ENCODE measurements at places on chromosomes 5 and 9.

GRCh38 chr9:131020862-131021261, 11.9 kb downstream of the LAMC3 start:
- DNase-seq = no peak

GRCh38 chr5:94796586-94796985, 178.1 kb downstream of the SLF1 start:
- DNase-seq = no peak

- no peak for DNase-seq
These were observed 232.6 kb upstream of the TNC start for GRCh38 chr9:115350548-115350947.

- DNase-seq = no peak
These were observed 26.7 kb downstream of the APBA1 start for GRCh38 chr9:69645488-69645887.

DNA sequence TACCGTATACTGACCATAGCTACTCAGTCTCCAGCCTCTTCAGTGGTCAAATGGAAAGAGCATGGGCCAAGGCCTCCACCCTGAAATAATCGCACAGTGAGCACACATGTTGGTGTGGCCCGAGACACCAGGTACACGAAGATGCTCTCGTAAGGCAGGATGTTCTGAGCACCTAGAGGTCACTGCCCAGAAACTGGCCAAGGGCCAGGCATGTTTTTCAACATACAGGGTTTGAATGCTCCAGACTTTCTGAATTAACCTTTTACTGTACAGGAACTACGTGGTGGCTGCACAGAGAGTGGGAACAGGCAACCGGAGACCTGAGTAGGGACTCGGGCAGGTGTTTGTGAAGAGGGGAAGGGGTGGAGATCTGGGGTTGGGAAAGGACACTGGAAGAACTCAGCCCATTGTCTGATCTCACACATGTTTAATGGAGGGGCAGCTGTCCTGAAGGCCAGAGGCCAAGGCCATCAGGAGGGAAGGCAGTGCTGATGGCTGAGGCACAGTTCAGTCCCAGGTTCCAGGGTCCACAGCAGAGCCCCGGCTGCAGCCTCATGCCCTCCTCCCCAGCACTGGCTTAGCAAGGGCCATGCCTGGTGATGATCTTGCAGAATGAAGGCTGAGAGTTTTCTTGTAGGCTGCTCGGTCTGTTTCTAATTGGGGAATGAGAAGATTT, 48.5 kb upstream of the ANKRD18A start:
- no peak for DNase-seq

DNA sequence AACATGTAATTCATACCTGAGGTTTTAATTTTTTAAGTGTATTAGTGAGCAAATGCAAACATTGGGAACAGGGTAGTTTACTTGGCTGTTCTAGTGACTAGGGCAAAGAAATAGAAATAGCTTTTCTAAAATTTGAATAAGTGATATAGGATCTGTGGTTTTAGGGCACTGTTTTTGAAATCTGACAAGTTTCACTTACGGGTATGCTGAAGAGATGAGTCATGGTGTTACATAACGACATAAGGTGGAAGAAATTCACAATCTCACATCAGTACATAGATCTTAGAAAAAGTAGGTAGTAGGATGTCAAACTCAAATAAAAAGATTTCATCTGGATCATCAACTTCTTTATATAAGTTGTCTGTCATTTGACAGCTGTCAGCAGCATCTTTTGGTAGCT, 772.3 kb downstream of the MAT2B start:
- DNase-seq = no peak

GRCh38 chr9:98410185-98410697, 154.8 kb upstream of the TBC1D2 start:
- no peak for DNase-seq

DNA sequence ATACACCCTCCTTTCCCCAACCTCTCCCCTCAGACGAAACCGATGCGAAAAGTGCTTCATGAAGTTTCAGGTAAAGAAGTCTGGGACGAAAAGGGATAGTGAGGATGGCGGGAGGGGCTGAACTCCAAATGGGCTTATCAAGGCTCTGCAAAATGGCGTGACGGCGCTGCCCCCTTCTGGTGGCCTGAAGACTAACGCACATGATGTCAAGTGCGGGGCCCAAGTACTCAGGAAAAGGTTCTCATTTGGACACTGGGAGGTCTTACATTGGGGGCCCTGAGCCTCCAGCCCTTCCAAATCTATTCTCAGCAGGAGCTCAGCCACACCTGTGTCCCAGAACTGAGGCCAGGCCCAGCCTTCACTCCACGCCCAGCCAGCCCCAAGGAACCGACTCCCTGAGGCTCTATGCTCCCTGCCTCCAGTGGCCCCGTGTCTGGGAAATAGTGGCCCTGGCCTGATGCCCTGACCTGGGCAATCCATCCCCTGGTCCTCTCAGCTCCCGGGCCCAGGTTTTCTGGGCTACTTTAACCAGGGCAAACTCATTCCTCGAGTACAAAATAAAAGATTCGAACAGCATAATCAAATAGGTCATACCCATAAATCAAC, 119.9 kb downstream of the KCNIP1 start:
- DNase-seq = no peak

GRCh38 chr5:180271221-180271620, 20.7 kb downstream of the MAPK9 start:
- no peak for DNase-seq

DNA sequence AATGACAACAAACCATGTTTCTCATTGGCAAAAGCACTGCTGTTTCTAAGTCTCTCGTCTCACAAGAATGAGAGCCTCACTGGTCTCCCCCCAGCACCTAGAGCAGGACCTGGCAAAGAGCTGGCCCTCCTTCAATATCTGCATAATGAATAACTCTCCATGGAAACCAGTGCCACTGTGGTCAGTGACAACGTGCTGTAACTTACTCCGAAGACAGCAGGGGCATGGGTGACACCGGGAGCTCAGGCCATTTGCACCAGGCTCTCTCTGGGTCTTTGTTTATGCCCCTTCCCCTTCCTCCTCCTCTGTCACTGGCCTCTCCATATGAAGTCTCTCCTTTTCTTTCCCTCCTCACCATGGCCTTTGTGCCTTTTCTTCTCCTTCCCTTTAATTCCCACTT, 33.3 kb downstream of the TAS2R1 start:
- DNase-seq = no peak

DNA sequence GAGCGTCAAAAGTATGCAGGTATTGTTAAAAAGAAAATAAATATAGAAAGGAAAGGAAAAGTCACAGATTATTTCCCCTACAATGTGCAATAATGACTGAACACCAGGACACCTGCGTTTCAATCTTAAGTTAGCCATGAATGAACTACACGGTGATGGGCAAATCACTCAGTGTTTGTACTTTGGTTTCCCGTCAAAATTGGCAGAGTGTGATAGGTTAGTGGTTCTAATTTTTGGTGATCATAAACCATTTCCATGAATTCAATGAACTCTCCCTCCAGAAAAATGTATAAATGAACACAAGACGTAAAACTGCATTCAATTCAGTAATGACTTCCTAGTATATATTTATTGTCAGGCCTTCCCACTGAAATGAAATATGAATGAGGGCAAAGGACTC, 59.0 kb upstream of the ITGA1 start:
- no peak for DNase-seq

DNA sequence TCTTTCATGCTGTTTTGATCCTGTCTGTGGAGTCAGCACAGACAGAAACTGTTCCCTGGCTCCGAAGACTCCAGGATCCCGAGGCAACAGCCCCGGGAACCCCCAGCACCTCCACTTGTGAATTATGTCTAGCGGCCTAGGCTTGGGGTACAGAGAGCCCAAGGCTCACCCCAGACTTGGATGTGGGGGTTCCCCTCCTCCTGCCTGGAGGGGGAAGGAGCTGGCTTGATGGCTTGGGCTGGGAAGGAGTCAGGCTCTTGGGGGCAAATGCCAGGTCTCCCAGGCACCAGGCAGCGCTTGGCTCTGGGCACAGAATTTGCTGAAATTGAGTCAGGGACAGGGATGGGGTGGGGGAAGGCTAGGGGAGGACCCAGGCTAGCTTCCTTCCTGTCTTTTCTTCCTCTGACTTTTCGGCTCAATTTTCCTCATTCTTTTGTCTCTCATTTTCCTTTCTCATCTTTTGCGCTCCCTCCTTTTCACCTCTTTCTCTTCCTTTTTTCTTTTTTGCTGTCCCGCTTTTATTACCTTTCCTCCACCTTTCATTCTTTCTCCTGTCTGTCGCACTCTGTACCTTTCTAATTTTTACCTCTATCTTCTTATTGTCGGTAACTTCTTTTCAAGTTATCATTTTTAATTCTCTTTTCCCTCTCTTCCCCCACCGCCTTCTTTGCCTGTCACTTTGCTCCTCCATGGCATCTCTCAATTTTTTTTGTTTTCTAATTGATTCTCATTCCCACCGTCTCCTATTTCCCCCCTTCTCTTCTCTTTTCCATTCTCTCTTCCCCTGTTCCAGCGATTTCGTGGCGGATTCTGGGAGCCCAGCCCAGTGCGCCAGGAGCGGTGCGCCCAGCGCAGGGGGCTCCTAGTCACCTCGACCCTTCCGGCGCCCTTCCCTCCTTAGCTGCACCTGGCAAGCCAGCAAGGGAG, 10.5 kb downstream of the MSX2 start:
- no peak for DNase-seq

DNA sequence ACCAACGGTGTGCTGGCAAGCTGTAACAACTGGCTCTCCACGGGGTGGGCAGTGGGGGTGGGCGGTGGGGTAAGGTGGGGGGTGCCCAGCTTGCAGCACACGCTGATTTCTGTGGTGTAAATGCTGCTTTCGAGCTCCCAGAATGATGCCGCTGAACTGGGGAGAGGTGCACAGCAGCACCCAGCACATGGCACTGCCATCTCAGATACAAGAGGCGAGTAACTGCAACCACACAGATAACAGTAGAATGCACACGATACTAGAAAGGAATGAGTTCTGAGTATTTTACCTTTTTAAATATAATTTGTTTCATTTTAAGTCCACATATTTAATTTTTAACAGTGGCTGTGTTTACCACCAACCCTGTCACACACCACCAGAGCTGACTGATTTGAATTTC, 87.9 kb downstream of the SEMA4D start:
- DNase-seq = no peak

GRCh38 chr9:114777821-114778609, 27.8 kb downstream of the TNFSF15 start:
- DNase-seq = peak; percentile 11

GRCh38 chr9:71106992-71107391, 14.4 kb downstream of the TRPM3 start:
- no peak for DNase-seq

GRCh38 chr9:16689351-16689938, 181.0 kb downstream of the BNC2 start:
- DNase-seq = no peak

- DNase-seq = peak; percentile 43
These were observed at the start of gene LIX1 for GRCh38 chr5:97142521-97143254. Gene LIX1, minus strand, starts transcription at chr5:97142611. Its CDS starts 35 bp downstream, at chr5:97142576.

DNA sequence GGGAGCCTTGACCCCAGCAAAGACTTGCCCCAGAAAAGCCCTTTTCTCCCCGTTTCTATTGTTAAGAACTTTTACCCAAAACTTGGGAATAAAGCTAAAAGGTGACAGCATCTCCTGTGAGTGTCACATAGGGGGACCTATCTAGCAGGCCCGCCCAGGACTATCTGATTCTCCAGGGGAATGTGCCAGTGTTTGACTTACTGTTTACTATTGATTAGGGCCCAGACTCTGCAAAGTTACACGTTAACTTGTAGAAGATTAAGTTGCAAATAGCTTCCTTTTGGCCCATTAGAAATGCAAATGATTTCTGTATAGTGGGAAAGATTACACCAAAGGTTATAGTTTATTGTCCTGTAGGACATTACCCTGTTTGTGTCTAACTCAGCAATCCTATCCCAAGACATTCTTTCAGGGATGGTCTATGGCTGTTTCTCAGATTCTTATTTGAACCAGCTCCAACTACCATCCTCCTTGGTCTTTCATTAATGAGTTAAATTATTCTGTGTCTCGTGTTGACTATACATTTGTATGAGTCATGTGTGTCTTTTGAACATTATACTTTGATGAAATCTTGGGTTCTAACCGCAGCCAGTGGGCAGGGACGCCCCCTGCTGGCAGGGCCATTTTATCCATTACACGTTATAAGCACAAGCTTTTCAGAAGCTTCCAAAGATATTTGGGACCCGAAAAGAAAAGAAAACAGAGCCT, 60.7 kb downstream of the HRH2 start:
- DNase-seq = peak; percentile 61

GRCh38 chr5:102622262-102622661, 123.5 kb upstream of the SLCO6A1 start:
- DNase-seq = no peak

GRCh38 chr9:17600962-17601593, 22.2 kb downstream of the SH3GL2 start:
- no peak for DNase-seq

DNA sequence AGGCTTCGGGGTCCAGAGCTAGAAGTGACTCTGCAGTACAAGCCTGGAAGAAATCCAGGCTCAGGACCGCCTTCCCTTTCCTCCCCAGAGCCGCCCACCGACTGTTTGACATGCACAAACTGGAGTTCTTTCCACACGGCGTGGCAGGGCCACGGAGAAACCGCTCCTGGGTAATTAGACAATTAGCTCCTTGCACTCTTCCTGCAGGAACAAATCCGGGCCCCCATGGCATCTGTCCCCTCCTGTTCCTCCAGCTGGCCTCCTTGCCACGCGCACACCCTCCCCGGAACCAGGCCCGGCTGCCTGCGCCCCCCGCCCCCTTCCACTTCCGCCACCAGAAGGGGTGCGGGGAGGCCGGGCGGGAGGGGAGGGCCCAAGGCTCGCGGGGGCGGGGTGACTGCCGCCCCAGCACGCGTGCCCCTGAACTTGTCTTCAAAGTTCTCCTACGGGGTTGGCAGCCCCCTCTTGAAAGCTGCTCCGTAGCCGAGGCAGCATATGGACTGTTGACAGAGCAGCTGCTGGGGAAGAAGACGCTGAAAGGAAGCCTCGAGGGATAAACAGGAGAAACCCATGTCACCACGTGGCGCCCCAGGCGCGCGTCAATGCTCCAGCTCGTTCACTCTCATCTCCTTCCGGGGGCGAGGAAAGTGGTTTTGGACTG, 74.3 kb downstream of the SEC61B start:
- peak; percentile 25 for DNase-seq

DNA sequence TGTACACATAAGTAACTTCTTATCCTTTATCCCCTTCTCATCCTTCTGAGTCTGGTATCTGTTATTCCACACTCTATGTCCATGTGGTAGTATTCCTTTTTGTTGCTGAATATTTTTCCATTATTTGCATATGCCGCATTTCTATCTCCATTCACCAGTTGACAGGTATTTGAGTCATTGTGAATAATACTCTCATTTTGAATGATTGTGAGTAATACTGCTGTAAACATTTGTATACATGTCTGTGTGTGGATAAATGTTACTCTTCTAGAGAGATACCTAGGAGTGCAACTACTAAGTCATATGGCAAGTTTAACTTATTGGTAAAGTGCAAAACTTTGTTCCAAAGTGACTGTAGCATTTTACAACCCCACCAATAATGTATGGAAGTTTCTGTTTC, 15.6 kb downstream of the RIC1 start:
- no peak for DNase-seq

GRCh38 chr5:746258-746761, 38.2 kb downstream of the ZDHHC11B start:
- DNase-seq = no peak

DNA sequence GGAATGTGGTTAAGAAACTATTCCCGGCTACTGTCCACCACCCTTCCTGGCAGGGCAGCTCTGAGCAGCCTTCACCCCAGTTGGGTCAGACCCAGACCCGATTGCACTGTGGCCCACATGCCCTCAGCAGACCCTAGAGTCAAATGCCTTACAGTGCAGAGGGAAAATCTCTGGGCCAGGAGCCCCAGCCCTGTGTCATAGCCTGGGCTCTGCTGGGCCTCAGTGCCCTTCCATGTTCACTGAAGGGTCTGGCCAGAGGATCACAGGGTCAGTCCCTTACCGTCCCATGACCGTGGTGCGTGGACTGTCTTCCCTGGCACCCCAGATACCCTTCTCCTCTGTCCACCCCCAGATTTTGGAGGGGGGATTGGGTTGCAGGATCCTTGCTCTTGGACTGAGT, 73.5 kb upstream of the COL5A1 start:
- DNase-seq = no peak

All from CD4-positive, alpha-beta T cell treated with Interleukin-17A for 1 hour (primary cell).